ENCODE measurements at places on chromosomes 7 and 10. TPM values are rescaled to one million over a fixed set of nuclear protein-coding genes. Genes with fewer than 3 reads are reported as not detected.

Gene TMEM196
- 30.3 TPM for polyA plus RNA-seq

Gene MPP7
- 6.1 TPM for polyA plus RNA-seq

Gene SEM1
- 37.4 TPM for polyA plus RNA-seq

Gene GJD4
- polyA plus RNA-seq, result not detected

Gene AGBL3
- polyA plus RNA-seq, result 9.5 TPM

Gene ABCA13
- polyA plus RNA-seq, result not detected

Gene CACNA2D1
- 7.0 TPM for polyA plus RNA-seq

Gene DNAJC12
- polyA plus RNA-seq, result 22.3 TPM

Gene FAM25G
- not detected for polyA plus RNA-seq

Gene TSPAN33
- polyA plus RNA-seq, result 2.5 TPM

Gene GPR37
- polyA plus RNA-seq, result 1.4 TPM

Gene ANKRD1
- polyA plus RNA-seq, result not detected

Gene COL13A1
- 4.9 TPM for polyA plus RNA-seq

Gene GPC2
- 506 TPM for polyA plus RNA-seq

Gene DYNC1I1
- polyA plus RNA-seq, result 29.6 TPM

Gene MAD1L1
- polyA plus RNA-seq, result 31.4 TPM

Gene SUGCT
- polyA plus RNA-seq, result 0.40 TPM

Gene RELN
- polyA plus RNA-seq, result 169 TPM

Gene ZMIZ1
- polyA plus RNA-seq, result 26.8 TPM

Gene ACHE
- 12.2 TPM for polyA plus RNA-seq

Gene NPTX2
- polyA plus RNA-seq, result 0.98 TPM

Gene CAMK2B
- 67.3 TPM for polyA plus RNA-seq
